Renal pelvis (tissue), 12 donors: ENCODE measurements at places on chromosomes 5 and 9. TPM values are rescaled to one million over a fixed set of nuclear protein-coding genes. Genes with fewer than 3 reads are reported as not detected.

DNA sequence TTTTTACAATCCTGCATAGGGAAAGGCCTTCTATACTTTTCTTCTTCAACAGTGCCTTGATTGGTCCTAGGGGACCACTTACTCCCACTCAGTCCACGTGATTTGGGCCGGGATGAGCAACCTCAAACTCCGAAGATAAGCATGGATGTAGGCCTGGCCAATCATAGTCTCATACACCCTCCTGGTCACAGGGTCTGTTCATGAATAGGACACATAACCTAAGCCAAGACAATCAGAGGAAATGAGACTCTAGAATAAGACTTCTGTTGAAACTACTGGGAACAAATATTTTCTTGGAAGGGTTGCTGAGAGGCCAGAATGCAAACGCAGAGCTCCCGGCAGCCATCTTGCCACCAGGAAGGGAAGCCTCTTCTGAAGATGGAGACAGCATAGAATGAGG is 68.1 kb downstream of the ARL15 start:
- DNase-seq, result no peak

The CCDC183 gene
- polyA plus RNA-seq, result 5.7 TPM

- peak; percentile 2 for DNase-seq
Observed at GRCh38 chr5:174300941-174301761, 255.6 kb downstream of the NSG2 start.

The PTGES gene
- polyA plus RNA-seq, result 4.3 TPM

- DNase-seq, result no peak
Observed at GRCh38 chr5:149172261-149172660, 31.0 kb downstream of the ABLIM3 start.

DNA sequence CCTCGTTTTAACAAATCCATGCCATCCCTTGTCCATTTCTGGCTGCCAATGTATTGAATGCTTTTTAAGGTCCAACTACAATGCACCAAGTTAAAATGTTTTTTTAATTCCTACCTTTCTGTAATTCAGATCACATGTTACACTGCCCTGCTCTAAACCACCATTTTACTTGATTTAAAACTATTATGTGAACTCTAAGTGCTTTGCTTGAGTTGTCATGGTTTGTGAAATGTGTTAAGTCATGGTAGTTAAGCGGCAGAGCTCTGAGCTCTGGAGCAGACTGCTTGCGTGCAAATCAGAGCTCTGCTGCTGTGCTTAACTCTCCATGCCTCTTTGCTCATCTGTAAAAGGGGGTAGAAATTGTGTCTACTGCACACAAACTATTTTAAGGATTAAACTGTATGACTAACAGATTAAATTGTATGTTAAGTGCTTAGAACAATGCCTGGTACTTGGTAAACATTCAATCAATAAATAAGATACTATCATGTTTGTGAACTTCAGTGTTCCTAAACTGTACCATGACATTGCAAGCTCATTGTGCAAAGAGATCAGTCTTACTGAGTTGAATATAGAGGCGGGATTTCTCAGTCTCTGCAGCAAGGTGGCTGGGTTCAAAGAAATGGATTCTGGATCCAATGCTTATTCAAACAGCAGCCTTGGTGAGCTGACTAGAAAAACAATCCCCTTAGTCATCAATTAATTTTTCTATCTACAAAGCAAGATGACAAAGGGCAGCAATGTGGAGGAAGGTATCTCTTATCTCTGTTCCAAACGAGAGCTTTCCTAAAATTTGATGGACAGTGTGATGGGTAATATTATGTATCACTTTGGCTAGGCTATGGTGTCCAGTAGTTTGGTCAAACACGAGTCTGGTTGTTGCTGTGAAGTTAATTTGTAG is 16.1 kb upstream of the CMBL start:
- no peak for DNase-seq

The PCDHB6 gene
- polyA plus RNA-seq, result 3.0 TPM

GRCh38 chr5:103271570-103272289 is 13.2 kb downstream of the MACIR start:
- DNase-seq, result no peak

DNA sequence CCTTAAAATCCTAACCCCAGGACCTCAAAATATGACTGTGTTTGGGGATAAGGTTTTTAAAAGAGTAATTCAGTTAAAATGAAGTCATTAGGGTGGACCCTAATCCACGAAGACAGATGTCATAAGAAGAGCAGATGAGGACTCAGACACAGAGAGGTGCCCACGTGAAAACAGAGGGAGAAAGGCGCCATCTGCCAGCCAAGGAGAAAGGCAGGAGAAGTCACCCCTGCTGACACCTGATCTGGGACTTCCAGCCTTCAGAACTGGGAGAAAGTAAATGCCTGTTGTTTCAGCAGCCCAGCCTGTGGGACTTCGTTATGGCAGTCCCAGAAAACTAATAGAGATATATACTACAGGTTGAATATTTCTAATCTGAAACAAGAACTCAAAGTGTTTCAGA is 67.4 kb downstream of the ROR2 start:
- DNase-seq, result no peak

DNA sequence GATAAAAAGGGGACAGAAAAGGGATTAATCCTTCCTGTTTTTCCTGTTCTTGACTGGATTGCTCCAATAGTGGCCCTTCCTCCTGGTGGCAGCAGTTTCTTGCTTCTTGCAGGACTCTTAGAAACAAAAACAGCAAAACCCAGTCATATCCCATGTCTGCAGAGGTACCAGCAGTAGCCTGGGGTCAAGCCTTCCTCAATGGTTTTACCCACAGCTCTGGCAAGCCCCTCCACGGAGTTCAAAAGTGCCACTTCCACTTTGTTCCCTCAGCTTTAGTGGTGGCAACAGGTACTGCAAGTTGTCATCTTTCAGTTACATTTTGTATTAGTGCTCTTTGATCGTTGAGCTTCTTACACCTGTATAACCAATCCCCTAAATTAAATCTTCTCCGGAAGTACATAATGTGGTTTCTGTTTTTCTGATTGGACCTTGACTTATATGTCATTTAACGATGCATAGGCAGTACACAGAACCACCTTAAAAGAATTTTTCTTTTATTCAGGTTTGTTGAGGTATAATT is 8.7 kb upstream of the RANBP6 start:
- no peak for DNase-seq

The PPP2CA gene
- polyA plus RNA-seq, result 190 TPM

The FGF1 gene
- 19.0 TPM for polyA plus RNA-seq

DNA sequence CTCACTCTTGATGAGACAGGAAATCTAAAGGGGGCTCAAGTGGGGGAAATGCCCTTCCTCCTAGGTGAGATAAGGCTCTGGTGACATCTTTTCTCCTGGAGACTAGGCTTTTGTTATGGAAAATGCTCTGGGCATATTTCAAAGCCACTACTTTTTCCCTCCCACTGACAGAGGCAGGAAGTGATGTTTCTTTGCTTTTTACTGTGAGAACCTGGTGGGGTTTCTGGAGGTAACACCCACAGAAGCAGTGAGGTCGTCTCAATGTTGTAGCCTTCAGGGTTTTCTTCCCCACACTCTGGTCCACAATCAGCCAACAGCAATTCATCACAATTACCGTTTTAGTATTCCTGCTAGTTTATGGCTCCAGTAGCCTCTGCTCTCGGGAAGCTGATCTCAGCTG is 41.4 kb upstream of the FAM240B start:
- no peak for DNase-seq

DNA sequence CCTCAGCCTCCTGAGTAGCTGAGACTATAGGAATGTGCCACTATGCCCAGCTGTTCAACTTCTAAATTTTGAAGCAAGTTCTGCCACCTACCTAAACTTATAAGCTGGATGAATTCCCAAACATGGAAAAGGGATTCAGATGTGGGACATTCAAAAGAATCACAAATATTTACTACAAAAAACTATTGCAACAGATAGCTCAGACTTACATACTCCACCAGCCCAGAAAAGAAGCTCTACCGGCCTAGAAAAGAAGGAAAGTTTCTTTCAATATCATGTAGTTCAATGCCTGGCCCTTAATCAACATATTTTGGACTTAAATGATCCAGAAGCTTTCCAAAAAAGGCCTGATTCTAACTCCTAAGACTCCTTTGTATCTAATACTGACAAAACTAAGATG is 23.8 kb downstream of the SH3RF2 start:
- DNase-seq, result no peak

The PLPP7 gene
- 2.4 TPM for polyA plus RNA-seq

The HTR1A gene
- not detected for polyA plus RNA-seq

DNA sequence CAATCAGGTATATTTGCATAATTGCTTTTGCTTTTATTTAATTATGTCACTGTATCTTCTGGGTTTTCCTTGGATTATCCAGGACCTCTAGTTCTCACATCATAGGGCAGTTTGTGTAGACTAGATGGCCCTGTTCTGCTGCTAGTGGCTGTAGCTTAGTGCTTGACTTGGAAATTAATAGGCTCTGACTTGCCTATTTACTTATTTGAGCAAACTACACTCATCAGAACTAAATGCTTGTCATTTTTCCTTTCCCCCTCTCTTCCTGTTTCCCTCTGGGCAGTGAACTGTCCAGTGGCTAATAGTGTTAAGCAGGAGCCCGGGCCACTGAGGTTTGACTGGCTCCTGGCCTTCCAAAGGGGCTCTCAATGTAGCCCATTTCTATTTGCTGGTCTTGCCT is 135.7 kb downstream of the MAN2A1 start:
- no peak for DNase-seq

- DNase-seq, result no peak
Observed at GRCh38 chr5:37533851-37534250, 154.7 kb downstream of the WDR70 start.

DNA sequence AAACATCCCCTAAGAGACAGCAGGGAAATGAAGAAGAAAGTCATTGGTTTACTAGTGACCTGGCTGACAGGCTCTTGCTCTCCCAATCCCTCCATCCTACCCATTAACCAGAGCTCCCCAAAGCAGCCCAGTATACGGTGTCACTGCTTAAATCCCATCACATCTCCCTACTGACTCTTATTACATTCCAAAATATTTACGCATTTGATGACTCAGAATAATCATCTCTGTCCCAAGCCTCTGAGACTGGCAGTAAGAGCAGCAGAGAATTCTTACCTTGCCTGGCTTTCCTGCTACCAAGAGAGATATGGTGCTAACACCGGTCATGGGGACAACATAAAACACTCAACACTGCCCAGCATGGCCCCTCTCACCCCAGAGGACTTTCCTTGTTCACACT is 20.2 kb upstream of the WHRN start:
- DNase-seq, result no peak

GRCh38 chr5:40397091-40397490 is 282.6 kb upstream of the PTGER4 start:
- DNase-seq, result no peak

DNA sequence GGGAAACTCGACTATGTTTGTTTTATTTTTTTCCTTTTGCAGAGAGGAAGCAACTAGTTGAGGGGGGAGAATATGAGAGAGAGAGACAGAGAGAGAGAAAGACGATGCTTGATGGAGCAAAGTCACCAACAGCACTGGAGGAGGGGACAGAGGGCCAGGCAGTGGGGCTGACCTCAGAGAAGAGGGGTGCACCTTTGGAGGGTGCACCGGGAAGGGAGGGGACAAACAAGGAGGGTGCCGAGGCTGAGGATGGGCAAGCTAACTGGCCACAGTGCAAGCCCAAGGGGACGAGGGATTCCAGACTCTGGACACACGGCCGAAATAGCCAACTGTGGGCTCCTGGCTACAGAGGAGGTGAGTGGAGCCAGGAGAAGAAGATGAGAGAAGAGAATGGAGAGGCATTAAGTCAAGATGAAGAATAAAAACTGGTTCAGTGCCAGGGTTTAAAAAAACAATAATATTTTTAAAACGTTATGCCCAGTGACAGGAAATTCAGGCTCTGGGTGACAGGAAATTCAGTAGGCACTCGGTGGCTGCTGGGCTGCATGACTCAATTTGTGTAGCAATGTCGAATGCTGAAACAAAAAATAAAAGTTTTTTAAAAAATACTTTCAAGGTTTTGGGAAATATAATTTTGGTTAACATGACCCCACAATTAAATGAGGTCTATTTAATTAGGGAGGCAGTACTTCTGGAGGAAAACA is 13.3 kb upstream of the GLRX start:
- DNase-seq, result no peak

DNA sequence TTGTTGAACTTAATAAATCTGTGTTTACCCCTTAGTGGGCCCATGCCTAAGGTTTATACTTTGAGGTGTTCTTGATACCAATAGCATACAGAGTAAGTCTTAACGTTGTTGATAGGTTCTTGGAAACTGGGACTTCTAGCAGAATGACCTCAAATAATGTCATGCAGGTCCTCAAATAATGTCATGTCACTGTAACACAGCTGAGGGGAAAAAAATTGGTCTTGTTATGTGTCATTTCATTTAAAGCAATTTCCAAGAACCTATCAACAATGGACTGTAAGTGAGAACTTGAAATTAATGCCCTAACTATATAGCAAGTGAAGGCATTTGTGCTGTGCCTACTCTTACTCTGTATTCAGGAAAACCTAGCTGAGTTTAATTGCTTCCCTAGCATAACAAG is 7.2 kb downstream of the DNAJA1 start:
- no peak for DNase-seq

The COL27A1 gene
- 43.2 TPM for polyA plus RNA-seq

GRCh38 chr9:109910671-109911518 is 130.9 kb downstream of the PALM2AKAP2 start:
- DNase-seq, result no peak

DNA sequence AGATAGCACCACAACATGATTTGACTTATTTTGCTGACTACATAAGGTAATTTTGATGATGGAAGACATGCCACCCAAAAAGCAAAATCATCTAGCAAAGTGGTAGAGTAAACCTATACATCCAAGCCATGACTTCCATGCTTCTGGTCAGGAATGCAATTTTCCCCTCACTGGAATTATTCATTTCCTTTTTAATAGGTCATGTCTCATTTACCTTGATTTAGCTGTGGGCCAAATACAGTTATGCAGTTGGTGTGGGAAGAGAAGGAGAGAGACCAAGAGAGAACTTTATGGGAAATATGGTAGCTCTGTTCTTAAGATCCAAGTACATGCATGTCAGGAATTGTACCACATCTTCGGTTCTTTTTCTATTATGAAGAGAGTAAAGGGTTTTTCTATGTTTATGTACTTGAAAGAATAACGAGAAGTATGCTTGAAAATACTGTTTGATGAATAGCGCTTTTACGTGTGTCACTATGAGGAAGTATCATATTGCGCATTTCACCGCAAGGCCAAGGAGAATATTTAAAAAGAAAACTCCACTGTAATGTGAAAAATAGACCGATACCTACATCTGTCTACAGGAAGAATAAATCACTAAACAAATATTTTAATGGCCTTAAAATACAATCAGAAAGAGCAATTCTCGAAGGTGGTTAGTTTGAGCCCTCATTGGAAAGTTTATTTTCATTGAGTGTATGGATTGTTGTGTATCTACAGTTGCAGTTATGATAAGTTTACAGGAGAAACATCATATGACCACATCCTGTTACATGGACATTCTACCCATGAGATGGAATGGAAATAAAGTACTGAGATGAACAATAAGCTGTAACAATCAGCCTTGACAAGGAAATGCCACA is 134.0 kb downstream of the FOXD1 start:
- no peak for DNase-seq

- no peak for DNase-seq
Observed at GRCh38 chr9:27532046-27532445, 2.4 kb upstream of the MOB3B start.

The MOB3B gene
- 22.2 TPM for polyA plus RNA-seq

The LCN12 gene
- 39.5 TPM for polyA plus RNA-seq

The CCL27 gene
- 0.95 TPM for polyA plus RNA-seq

- no peak for DNase-seq
Observed at GRCh38 chr9:123445116-123445515, 89.1 kb downstream of the CRB2 start.
